Bronchial smooth muscle cell (primary cell): ENCODE measurements at places on chromosomes 1 and 21. TPM values are rescaled to one million over a fixed set of nuclear protein-coding genes. Genes with fewer than 3 reads are reported as not detected.

TCHH gene
- total RNA-seq, result 0.16 TPM in 1 of 2 replicates, not detected in the other

BTBD8 gene
- total RNA-seq, result 4.1 and 4.7 TPM in 2 replicates

INSRR gene
- total RNA-seq, result under 0.01 TPM in 1 of 2 replicates, not detected in the other

LIN28A gene
- under 0.01 TPM in 1 of 2 replicates, not detected in the other for total RNA-seq

PLA2G2C gene
- not detected in 2 replicates for total RNA-seq

SIK1 gene
- 0.32 and 0.52 TPM in 2 replicates for total RNA-seq

OR2L13 gene
- total RNA-seq, result not detected in 2 replicates

FNDC5 gene
- 4.6 and 17.1 TPM in 2 replicates for total RNA-seq

TOR3A gene
- total RNA-seq, result 28.1 and 34.0 TPM in 2 replicates

MX1 gene
- total RNA-seq, result 3.6 and 8.1 TPM in 2 replicates

RGS13 gene
- total RNA-seq, result under 0.01 TPM in 1 of 2 replicates, not detected in the other

ADAMTSL4 gene
- total RNA-seq, result 14.0 and 16.7 TPM in 2 replicates

GSTM5 gene
- total RNA-seq, result 3.9 and 13.4 TPM in 2 replicates

TRIM17 gene
- total RNA-seq, result 0.16 and 0.34 TPM in 2 replicates

HSD3B2 gene
- total RNA-seq, result not detected in 2 replicates

CFHR3 gene
- total RNA-seq, result not detected in 2 replicates

FNBP1L gene
- 7.6 and 14.8 TPM in 2 replicates for total RNA-seq

LCE2B gene
- total RNA-seq, result not detected in 2 replicates

ERICH3 gene
- total RNA-seq, result under 0.01 TPM in 2 replicates

CD1B gene
- total RNA-seq, result not detected in 2 replicates

TCEA3 gene
- 13.7 and 20.2 TPM in 2 replicates for total RNA-seq

RIPK4 gene
- total RNA-seq, result under 0.01 TPM in 1 of 2 replicates, not detected in the other

COL8A2 gene
- 3.0 and 8.0 TPM in 2 replicates for total RNA-seq

PTPRC gene
- not detected in 2 replicates for total RNA-seq

RPS6KC1 gene
- total RNA-seq, result 22.3 and 35.9 TPM in 2 replicates

SORT1 gene
- 1.2 and 1.4 TPM in 2 replicates for total RNA-seq
